SJSA1 (cell line): ENCODE measurements at places on chromosomes 11 and 22.
A peak's percentile ranks its signal among the peaks of the same experiment; 100 is the strongest.

DNA sequence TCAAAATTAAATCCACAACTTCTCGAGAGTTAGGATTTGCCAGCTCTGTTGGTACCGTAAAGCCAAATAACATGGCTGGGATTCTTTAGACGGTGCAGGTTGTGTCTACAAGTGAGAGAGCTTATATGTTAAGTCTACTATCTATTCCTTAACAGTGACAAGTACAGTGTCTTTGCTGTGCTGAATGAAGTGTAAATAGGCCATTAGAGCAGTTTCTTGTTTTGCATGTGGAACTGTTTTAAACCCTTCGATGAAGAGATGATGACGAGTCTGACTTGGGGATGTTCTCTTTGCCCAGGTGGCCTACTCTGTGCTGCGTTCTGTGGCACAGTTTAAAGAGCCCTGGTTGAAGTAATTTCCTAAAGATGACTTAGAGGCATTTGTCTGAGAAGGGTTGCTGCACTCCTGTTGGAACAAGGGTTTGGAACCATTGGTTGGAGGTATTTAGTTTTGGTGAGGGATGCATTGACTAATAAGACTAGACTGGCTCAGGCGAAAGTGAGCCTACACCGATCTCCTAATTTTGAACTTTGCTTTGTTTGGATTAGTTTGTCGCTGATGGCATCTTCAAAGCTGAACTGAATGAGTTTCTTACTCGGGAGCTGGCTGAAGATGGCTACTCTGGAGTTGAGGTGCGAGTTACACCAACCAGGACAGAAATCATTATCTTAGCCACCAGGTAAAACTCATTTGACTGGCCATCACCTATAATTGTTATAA is 988 bp downstream of the RPS3 start:
- peak overlapping the region; percentile 88 for H3K27ac ChIP-seq
- H3K4me1 ChIP-seq, result no peaks in the 10 kb centered on the region
- DNase-seq, result no peak
- H3K4me3 ChIP-seq, result peak overlapping the region; percentile 71

DNA sequence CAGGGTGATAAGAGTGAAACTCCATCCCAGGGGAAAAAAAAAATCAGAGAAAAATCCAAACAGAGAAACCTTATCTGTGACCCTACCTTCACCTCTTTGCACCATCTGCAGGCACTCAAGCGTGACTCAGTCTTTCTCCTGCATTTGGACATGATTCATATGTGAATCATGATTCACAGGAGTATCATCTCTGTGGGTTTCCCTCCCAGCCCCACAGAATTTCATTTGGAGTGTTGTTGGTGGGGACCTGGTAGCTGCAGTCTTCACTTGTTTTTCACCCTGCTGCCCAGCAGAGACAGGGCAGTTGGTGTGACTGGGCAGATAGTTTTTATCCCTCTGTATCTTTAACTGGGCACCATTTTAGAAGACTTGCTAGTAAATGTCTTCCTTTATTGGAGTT is 75.7 kb downstream of the DEPDC5 start:
- H3K4me1 ChIP-seq, result peaks cover 17% of the 10 kb centered on the region
- H3K27me3 ChIP-seq, result no peaks in the 10 kb centered on the region
- peak; percentile 89 for DNase-seq
- H3K4me3 ChIP-seq, result no peak overlapping the region
- peaks cover 15% of the 10 kb centered on the region for H3K36me3 ChIP-seq

DNA sequence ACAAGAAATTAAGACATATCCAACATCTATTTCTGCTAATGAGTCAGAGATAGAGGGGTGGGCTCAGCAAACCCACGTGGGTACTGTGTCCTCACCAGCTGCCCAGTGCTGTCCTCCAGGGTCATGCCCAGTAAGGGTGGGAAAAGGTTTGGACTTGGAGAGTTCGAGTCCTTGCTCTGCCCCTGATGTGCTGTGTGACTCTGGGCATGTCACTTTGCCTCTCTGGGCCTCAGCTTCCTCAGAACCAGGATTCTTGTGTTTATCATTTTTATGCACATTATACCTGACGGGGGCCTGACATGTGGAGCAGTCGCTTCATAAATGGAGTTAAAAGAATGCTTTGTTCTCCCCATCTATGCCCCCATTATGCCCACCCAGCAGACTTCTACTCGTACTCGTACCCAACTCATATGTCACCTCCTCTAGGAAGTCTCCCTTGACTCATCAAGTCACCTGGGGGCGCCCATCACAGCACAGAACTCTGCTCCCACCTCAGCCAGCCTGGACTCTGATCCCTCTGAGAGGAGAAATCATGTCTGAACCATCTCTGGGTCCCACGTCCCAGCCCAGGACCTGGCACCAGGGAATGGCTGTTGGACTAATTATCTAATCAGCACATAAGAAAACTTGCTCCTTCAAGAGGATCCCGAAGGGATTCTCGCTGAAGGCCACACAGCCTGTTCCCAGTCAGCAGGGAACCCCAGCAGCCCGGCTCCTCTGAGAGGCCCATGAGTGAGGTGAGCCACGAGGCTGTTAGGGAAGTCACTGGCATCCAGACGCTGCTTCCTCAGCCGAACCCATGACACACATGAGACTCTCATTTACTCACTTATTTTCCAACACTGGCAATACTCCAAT is 38.7 kb upstream of the TSKU start:
- no peak overlapping the region for H3K4me3 ChIP-seq
- no peaks in the 10 kb centered on the region for H3K36me3 ChIP-seq
- no peaks in the 10 kb centered on the region for H3K4me1 ChIP-seq
- H3K27ac ChIP-seq, result no peak overlapping the region
- no peak for DNase-seq

GRCh38 chr11:68958211-68958610 is 22.6 kb downstream of the MRGPRD start:
- H3K36me3 ChIP-seq, result no peaks in the 10 kb centered on the region
- no peak overlapping the region for H3K27ac ChIP-seq
- DNase-seq, result no peak
- no peak overlapping the region for H3K4me3 ChIP-seq
- no peaks in the 10 kb centered on the region for H3K27me3 ChIP-seq

GRCh38 chr11:128595775-128596174 is 8.4 kb upstream of the ETS1 start:
- H3K4me1 ChIP-seq, result 0 out of 2 replicates have a peak, but pooled peaks cover 4% of the 10 kb centered on the region
- DNase-seq, result no peak
- H3K27me3 ChIP-seq, result no peaks in the 10 kb centered on the region
- no peak overlapping the region for H3K4me3 ChIP-seq

DNA sequence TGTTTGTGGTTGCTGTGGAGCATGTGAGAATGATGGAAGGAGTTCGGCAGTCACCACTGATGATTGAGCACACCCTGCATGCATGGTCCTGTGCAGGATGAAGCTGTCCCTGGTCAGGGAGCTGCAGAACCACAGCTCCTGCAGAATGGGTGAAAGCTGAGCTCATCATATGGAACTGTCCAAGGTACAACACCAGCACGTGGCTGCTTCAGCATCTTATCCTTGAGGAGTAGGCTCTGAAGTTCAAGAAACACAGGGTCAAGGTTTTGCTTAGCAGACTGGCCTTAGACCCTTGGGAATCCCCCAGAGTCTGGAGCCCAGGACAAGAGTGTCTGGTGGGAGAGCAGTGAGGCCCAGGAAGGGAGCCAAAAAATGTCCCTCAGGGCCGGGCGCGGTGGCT is 182.4 kb upstream of the LARGE1 start:
- no peak for DNase-seq
- no peak overlapping the region for H3K27ac ChIP-seq
- no peak overlapping the region for H3K4me3 ChIP-seq
- H3K4me1 ChIP-seq, result no peaks in the 10 kb centered on the region
- no peaks in the 10 kb centered on the region for H3K27me3 ChIP-seq
- H3K36me3 ChIP-seq, result no peaks in the 10 kb centered on the region

GRCh38 chr11:71266114-71266833 is 13.9 kb upstream of the SHANK2 start:
- no peak for DNase-seq
- no peak overlapping the region for H3K27ac ChIP-seq
- H3K4me3 ChIP-seq, result no peak overlapping the region
- no peaks in the 10 kb centered on the region for H3K27me3 ChIP-seq

DNA sequence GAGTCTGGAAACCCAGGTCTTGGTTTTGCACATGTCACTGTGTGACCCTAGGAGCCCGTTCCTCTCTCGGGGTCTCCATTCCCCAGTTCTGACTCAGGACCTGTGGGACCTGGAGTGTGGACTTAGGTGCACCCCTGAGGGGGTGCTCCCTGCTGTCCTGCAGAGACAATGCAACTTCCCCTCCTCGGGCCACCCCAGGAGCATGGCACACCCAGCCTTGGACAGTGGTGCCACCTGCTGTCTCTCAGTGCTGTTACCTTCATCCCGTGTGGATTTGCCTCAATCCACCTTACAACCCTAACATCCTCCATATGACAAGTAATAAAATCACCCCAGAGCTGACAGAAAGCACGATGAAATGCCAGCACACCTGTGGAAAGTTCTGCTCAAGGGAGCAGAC is 27.5 kb upstream of the CRYBB3 start:
- H3K4me1 ChIP-seq, result no peaks in the 10 kb centered on the region
- H3K27me3 ChIP-seq, result 0 out of 2 replicates have a peak, but pooled peaks cover 3% of the 10 kb centered on the region
- no peak overlapping the region for H3K4me3 ChIP-seq
- no peaks in the 10 kb centered on the region for H3K36me3 ChIP-seq
- no peak for DNase-seq
- no peak overlapping the region for H3K27ac ChIP-seq

DNA sequence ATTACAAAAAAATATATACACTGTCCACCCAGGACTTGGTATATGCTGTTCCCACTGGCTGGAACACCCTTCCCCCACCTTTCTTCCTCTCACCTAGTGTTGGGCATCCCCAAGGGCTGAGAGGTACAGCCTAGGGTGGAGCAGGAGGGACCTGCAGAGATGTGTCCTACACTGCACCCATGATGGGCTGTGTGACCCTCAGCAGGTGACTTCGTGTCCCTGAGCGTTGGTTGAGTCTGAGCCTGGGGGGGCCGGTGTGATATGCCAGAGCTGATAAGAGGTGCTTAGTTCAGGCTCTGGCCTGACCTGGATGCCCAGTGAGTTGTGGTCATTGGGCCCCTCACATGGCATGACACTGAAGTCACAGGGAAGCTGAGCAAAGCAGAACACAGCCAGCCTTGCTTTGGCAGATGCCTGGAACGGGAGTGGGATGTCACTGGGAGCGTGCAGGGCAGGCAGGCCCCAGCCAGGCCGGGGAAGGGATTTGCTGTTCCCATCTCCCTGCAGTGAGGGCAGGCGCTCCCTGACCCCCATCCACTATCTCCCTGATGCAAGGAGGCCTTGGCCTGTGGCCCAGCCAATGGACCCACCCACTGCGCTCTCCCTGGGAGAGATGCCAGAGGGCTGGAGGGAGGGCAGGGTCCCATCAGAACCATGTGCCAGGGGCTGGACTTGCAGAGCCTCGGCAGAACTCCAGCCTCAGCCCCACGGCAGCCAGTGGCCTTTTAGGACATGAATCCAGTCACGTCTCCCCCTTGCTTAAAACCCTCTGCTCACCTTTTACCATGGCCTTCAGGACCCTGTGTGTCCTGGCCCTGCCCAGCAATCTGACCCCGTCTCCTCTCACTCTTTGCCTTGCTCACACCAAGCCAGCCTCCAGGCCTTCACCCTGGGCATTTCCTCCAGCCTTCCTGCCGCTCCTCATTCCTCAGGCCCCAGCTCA is 138.9 kb downstream of the MN1 start:
- H3K27me3 ChIP-seq, result no peaks in the 10 kb centered on the region
- no peak overlapping the region for H3K4me3 ChIP-seq
- no peak for DNase-seq

GRCh38 chr11:19194620-19195308 is 7.0 kb downstream of the CSRP3 start:
- no peak for DNase-seq
- no peak overlapping the region for H3K4me3 ChIP-seq
- no peaks in the 10 kb centered on the region for H3K4me1 ChIP-seq
- H3K36me3 ChIP-seq, result no peaks in the 10 kb centered on the region

- no peaks in the 10 kb centered on the region for H3K36me3 ChIP-seq
- no peaks in the 10 kb centered on the region for H3K4me1 ChIP-seq
- H3K27ac ChIP-seq, result no peak overlapping the region
- no peak for DNase-seq
- H3K4me3 ChIP-seq, result no peak overlapping the region
Measured at GRCh38 chr11:126466236-126467045, 111.0 kb downstream of the ST3GAL4 start.

- no peak overlapping the region for H3K27ac ChIP-seq
- no peak overlapping the region for H3K4me3 ChIP-seq
- H3K27me3 ChIP-seq, result no peaks in the 10 kb centered on the region
- H3K4me1 ChIP-seq, result no peaks in the 10 kb centered on the region
- H3K36me3 ChIP-seq, result no peaks in the 10 kb centered on the region
Measured at GRCh38 chr11:86787018-86787536, 13.3 kb upstream of the PRSS23 start.
